ENCODE measurements at places on chromosomes 3 and 15.

DNA sequence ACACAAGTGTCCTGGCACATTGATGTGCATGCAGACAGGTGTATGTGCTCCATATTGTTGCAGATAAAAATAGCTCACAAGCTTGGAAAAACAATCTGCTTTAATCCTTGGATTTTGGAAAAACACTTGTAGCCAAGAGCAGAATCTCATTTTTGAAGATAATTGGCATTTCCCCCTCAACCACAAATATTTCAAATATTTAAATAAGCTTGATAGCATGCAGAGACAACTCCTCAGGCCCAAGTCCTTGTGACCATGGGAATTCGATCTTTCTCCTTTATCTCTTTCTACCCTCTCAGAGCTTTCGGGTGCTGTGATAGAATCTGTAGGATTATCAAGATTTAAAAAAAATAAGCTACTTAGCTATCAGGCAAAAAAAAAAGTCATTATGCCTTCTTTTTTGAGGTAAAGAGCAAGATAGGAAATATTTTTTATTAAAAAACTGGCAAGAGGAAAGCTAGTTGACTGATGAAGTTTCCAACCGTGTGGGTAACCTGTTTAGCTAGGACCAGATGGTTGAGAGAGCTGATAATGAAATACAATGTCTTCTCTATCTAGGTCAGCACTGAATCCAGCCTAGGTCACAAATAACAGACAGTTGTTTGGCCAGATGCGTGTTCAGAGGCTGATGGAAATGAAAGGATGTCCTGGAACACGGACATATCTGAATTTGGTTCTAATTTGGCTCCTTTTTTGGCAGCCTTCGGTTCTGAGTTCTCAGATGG, 54.9 kb upstream of the SNRK start:
- H3K36me3 ChIP-seq, result no peaks in the 10 kb centered on the region
- H3K27ac ChIP-seq, result no peak overlapping the region
- peaks cover 10% of the 10 kb centered on the region for H3K4me1 ChIP-seq
- no peak for DNase-seq
- no peaks in the 10 kb centered on the region for H3K27me3 ChIP-seq

DNA sequence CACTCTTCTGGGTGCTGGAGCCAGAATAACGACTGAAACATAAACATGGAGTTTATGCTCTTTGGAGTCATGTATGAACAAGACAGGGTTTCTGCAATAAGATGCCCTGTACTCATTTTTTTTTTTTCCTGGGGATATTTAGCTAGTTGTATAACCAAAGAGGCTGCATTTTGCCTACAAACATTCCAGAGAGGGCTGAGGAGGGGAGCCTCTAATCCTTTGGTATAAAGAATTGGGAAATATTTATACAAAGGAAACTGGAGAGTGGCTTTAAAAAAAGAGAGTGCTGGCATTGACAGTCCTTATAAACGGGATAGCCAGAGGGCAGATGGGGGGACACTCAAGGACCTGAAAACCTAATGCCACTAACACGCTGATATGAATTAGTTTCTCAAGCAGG, 32.4 kb upstream of the GAP43 start:
- no peak for DNase-seq
- H3K27me3 ChIP-seq, result no peaks in the 10 kb centered on the region
- no peak overlapping the region for H3K4me3 ChIP-seq

DNA sequence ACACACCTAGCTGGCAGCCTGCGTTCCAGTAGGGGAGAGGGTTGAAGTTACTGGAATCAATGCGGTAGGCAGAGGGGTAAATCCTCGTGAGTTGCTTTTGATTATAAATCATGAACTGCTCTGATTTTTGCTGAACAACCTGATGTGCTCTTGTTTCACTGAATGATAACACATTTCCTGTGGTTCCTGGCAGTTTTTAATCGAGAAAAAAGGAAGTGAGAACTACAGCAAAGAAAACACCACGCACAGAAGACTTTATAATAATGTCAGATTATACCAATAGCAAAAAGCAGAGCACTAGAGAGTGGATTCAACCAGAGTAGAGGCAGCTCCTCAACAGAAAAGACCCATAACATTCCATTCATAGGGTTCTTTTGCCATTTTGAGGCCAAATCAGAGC, 200.8 kb upstream of the STRIT1 start:
- H3K4me1 ChIP-seq, result no peaks in the 10 kb centered on the region
- H3K4me3 ChIP-seq, result no peak overlapping the region
- no peak for DNase-seq

- no peak for DNase-seq
- H3K27ac ChIP-seq, result no peak overlapping the region
- no peak overlapping the region for H3K4me3 ChIP-seq
Measured at GRCh38 chr3:185465471-185465870, 33.4 kb downstream of the TMEM41A start.
